ENCODE measurements at places on chromosomes 2 and 18.

DNA sequence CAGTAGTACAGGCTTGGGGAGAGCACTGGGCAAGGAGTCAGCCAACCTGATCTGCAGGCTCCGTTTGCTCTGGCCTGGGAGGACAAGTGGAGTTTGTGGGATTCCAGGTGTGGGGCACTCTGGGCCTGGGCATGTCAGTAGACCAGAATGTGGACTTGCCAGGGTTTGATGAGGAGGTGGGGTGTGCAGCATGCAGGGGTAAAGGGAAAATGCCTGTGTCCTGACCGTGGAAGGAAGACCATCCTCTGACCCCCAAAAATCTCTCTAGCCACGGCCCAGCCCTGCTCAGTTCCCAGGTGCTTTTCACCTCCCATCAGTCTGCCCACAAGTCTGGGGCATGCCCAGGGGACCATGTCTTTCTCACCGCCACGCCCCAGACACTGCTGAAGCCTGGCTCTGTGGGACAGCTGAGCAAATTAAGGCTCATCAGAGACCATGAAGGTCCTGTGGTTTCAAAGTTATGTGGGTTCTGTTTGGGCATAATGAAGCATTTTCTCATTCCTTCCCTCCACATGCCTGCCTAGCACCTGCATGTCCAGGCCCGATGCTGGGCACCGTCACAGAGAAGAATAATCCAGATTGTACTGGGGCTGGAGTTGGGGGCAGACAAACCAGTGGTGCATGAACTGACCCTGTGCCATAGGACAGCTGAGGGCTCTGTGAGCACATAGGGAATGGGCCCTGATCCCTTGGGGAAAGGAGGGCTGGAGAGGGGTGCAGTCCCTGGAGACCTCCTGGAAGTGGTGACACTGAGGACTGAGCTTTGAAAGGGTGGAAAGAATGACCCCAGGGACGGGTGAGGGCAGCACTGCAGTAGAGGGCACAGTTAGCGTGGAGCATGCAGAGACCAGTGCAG, 6.5 kb upstream of the KCNF1 start:
- no peak for DNase-seq

DNA sequence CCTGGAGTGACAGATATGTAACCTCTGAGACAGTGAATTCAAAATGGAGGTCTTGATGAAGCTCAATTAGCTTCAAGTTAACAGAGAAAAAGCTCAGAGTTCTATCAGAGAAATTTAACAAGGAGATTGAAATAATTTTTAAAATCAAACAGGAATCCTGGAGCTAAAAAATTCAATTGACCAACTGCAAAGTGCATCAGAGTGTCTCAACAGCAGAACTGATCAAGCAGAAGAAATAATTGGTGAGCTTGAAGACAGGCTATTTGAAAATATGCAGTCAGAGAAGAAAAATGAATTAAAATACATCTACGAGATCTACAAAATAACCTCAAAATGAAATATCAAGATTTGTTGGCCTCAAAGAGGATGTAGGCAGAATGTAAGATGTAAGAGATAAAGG, 30.4 kb upstream of the BMP10 start:
- DNase-seq: no peak

GRCh38 chr2:85221067-85221691, 88.0 kb downstream of the TCF7L1 start:
- DNase-seq: no peak

DNA sequence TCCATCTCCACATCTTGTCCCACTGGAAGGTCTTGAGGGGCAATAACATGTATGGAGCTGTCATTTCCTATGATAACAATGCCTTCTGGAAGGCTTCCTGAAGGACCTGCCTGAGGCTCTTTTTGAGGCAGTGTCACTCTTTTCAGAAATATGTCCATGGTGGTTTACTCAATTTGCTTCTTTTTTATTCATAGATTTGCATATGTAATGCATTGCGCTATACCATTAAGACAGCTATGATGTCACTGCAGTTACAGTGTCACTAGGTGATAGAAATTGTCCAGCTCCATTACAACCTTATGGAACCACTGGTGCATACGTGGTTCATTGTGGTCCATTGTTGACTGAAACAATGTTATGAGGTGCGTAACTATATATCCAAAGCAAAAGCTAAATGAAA, 19.9 kb downstream of the NABP1 start:
- DNase-seq: no peak

- DNase-seq: no peak
Measured at GRCh38 chr2:11738589-11739436, 7.6 kb upstream of the LPIN1 start.

DNA sequence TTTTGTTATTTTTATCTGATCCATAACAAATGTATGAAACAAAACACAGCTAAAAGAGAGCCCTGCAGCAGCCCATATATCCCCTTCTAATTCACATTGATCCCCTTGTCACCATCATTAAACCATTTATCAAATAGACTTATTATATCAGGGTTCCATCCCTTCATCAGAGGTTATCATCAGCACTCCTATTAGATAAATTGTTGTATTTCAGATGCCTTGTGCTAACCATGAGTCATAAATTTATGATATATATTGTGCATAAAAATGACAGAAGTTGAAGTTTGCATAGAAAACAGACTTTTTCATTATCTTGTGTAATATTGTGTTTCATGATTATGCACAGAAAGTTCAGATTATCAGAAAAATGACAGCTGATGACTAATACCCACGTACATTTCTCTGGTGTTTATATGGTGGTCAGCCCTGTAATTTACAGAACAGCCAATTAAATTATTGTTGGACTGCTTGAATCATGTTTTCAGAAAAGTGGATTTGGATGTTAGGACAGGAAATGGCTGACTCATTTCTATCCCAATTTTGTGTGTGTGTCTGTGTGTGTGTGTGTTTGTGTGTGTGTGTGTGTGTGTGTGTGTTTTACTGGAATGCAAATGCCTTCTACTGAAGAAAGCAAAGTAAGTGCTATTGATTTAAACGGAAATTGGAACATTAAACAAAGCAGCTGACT, 80.9 kb downstream of the PPP1R1C start:
- DNase-seq: no peak

GRCh38 chr2:155250800-155251199, 552.3 kb downstream of the KCNJ3 start:
- DNase-seq: no peak

- no peak for DNase-seq
Measured at GRCh38 chr2:179332903-179333302, 68.3 kb upstream of the SESTD1 start.

DNA sequence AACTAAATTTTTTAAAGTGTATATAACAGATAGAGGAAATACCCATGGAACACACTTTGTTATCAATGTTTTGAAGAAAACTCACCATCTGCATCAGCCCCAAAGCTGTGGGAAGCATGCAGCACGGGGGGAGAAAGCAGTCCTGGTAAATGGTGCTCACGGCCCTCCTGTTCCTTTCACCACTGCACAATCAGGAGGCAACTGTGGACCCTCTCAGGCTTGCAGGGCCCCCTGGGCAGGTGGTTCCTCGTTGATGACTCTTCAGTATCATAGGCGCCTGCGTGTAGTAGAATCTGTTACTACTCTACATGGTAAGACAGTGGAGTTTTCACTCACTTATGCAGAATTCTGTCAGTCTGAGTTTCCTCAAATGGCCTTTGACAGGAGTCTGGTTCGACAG, 4.9 kb upstream of the CNDP1 start:
- no peak for DNase-seq

- DNase-seq: no peak
Measured at GRCh38 chr2:11963966-11964365, 217.5 kb downstream of the LPIN1 start.

GRCh38 chr18:47683774-47684173, 246.7 kb downstream of the SMAD2 start:
- DNase-seq: no peak

DNA sequence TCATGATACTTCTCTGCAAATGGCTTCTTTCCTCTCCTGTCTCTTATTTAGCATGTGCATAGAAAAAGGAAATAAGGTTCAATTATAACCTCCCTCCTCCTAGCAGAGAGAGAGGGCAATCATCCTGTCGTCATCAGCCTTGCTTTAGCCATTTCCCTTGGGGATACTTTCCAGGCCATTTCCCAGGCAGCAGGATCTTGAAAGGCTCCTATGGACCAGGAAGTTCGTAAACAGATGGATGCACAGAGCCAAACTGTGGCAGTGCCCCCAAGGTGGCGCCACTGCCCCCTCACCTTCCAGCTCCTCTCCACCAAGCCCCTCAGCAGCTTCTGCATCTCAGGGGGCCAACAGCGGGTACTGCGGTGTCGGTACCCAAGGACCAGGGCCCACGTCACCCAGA, 157.4 kb downstream of the DTNA start:
- DNase-seq: no peak

GRCh38 chr18:27005589-27005988, 140.1 kb upstream of the AQP4 start:
- DNase-seq: no peak

DNA sequence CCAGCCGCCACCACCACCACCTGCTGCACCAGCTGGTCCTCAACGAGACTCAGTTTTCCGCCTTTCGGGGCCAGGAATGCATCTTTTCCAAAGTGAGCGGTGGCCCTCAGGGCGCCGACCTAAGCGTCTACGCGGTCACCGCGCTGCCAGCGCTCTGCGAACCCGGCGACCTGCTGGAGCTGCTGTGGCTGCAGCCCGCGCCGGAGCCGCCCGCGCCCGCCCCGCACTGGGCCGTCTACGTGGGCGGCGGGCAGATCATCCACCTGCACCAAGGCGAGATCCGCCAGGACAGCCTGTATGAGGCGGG, 1.6 kb downstream of the LRATD1 start:
- DNase-seq: no peak

DNA sequence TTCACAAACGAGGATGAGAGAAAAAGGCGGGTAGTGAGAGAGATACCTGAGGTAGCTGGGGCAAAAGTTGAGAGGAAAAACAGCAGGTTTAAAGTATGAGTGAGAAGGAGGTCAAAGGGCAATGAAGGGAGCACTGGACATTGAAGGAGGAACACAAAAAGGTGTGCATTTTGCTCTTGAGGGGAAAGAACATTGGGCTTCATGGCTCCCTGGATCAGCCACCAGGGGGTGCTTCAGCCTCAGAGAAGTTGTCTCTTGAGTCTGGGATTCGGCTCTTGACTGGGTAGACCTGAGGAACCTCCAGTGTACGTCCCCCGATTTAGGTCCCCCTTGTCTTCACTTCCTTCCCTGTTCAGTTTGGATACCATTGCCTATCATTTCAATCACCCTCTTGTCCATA, 128.5 kb downstream of the RAPGEF4 start:
- DNase-seq: no peak

DNA sequence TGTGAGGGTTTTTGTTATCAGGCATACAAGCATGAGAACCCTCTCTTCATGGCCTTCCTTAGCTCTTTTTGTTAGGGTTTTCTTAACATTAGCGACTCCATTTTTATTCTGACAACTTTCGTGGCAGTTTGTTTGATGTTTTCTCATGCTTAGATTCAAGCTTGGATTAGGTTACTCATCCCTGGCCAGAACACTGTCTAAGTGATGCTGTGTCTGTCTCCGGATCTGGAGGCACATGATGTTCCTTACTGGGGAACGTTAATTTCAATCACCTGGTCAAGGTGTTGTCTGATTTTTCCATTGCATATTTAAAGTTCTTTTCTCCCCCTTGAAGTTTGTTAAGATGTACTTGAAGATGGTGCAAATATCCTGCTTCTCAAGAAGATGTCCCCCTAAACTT, 40.7 kb downstream of the DYSF start:
- DNase-seq: no peak

DNA sequence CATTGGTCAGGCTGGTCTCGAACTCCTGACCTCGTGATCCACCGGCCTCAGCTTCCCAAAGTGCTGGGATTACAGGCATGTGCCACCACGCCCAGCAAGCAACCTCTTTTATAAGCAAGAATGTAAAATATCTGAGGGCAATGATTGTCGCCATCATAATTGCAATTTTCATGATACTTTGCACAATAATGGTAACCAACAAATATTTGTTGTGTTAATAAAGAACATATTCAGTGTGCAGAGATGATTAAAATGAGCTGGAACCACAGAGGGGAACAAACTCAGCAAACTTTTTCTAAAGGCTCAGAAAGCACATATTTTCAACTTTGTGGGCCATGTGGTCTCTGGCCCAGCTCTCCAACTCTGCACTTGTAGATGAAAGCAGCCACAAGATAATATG, 115.2 kb upstream of the SIX2 start:
- DNase-seq: no peak

DNA sequence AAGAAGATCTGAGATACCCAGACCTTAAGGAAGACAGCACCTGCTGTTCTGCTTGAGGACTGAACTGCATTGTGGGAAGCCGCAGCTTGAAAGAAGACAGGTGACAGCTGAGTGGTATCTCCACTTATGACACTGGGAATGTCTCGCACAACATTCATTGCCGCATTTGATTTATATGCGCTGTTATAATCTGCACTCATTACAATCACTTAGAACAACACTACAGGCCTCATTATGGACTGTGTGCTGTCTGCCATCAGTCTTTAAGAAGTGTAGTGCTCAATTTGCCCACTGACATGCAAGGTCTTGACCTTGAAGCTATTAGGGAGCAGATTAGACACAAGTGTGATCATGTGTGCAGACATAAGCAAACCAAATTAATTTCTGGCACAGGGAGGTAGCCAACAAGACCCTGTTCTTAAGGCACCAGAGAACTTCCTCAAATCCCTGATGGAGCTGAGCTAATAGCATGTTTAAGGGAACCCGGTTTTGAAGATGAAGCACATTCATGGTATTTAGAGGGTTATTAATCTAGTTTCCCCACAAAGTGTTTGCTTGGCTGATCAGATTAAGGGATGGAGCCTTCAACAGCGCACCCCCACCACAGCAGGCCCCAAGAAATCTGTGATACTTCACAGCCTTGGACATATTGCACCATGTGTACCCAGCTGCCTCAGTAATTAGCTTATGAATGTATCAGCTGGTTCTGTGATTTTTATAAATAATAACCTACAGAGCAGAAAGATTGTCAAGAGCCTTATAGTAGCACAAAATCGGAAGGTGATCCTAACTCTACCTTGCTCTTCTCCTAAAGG, 146.8 kb downstream of the SATB2 start:
- DNase-seq: no peak

DNA sequence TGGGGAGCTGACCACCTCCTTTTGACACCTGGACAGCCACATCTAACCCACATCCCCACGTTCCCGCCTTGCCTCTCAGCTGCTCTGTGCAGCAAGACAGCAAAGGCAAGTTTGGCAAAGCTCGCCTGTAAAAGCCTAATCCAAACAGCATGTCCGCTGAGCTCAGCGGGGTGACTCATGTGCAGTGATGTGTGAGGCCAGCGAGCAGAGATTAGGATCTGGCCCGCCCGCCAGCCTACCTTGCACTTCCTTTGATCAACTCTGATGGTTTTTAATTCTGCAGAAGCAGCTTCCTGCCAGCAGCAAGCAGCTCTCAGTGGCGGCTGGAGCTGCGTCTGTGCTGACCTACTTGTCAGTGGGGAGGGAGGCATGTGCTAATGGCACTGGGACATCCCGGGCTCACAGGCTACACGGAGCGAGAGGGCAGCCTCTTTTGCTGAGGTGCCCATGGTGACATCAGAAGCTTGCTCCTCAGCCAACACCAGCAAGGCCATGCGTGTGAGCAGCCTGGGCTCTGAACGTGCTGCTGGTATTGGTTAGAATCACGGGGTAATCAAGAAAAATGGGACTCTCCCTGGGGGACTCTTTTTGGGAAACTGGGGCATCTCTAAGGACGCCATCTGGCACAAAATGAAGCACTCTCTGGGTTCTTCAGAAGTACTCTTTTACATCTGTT, 36.0 kb upstream of the EML4 start:
- peak; percentile 77 for DNase-seq

- DNase-seq: no peak
Measured at GRCh38 chr2:127551221-127551930, 15.9 kb downstream of the MYO7B start.

- DNase-seq: no peak
Measured at GRCh38 chr2:61737841-61738240, 116.0 kb downstream of the FAM161A start.

All from stimulated activated CD8-positive, alpha-beta memory T cell treated with anti-CD3 and anti-CD28 coated beads, Interleukin-12 subunit alpha, Interleukin-12 subunit beta, amount 100 ng/mL, for 4 hours (primary cell).